Activated T-helper 2 cell treated with anti-CD3 and anti-CD28 coated beads, Interferon-gamma antibody, Interleukin-2, Interleukin-4, amounts not matched to agents 10 μg/mL and 5 μg/mL and 100 μg/mL, durations not matched to agents 14 hours and 24 hours and 36 hours (primary cell): ENCODE measurements at places on chromosomes 6 and 20. TPM values are rescaled to one million over a fixed set of nuclear protein-coding genes. Genes with fewer than 3 reads are reported as not detected.

DNA sequence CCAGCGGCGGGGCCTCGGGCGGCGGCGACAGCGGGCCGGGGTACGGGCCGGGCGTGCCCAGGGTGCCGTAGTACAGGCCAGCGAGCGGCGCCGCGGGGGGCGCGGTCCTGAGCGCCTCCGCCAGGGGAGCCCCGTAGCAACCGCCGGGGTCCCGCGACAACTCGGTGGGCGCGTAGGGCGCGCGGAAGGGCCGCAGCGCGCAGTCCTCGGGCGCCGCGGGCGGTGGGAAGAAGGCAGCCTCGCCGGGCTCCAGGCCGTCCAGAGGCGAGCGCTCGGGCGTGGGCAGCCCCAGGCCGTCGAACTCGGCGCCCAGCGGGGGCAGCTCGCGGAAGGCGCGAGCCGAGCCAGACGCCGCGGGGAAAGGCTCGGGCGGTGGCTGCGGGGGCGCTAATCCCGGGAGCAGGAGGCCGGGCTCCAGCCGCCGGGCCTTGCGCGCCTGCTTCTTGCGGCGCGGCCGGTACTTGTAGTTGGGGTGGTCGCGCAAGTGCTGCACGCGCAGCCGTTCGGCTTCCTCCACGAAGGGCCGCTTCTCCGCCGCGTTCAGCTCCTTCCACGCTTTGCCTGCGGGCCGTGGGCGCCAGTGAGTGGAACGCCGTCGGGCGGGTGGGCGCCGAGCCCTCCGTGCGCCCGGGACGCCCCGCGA is 916 bp downstream of the SOX18 start:
- H3K36me3 ChIP-seq = no peaks in the 10 kb centered on the region
- no peak for DNase-seq
- no peak overlapping the region for H3K4me3 ChIP-seq
- no peak overlapping the region for H3K27ac ChIP-seq
- no peaks in the 10 kb centered on the region for H3K4me1 ChIP-seq
- H3K27me3 ChIP-seq = peaks cover 28% of the 10 kb centered on the region

GRCh38 chr6:100096936-100097335 is 102.9 kb upstream of the MCHR2 start:
- peaks cover 10% of the 10 kb centered on the region for H3K27me3 ChIP-seq
- no peaks in the 10 kb centered on the region for H3K36me3 ChIP-seq
- DNase-seq = no peak
- H3K27ac ChIP-seq = no peak overlapping the region
- no peak overlapping the region for H3K4me3 ChIP-seq
- H3K4me1 ChIP-seq = no peaks in the 10 kb centered on the region

DNA sequence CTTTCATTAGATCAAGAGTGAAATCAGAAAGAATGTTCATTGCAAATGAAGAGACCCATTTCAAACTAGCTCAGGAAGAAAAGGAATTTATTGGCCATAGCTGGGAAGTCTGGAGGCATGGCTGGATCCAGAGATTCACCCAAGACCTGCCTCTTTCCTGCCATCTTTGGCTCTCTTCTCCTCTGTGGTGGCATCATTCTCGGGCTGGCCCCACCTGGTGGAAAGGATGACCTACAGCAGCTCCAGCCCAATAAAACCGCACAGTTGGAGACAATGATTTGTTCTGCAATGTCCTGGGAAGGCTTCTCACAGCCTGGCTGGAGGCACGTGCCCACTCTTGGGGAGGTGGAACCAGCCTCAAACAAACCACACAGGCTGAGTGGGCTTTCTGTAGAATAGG is 18.1 kb upstream of the FERMT1 start:
- H3K27ac ChIP-seq = no peak overlapping the region
- no peaks in the 10 kb centered on the region for H3K36me3 ChIP-seq
- H3K4me1 ChIP-seq = peaks cover 2% of the 10 kb centered on the region
- H3K4me3 ChIP-seq = no peak overlapping the region
- no peak for DNase-seq
- H3K27me3 ChIP-seq = no peaks in the 10 kb centered on the region

GRCh38 chr6:159980474-159980873 is 11.6 kb downstream of the IGF2R start:
- peaks cover 83% of the 10 kb centered on the region for H3K4me1 ChIP-seq
- H3K27ac ChIP-seq = peak overlapping the region; percentile 96
- peaks cover 10% of the 10 kb centered on the region for H3K36me3 ChIP-seq
- H3K4me3 ChIP-seq = no peak overlapping the region

The RIMS1 gene
- not detected in 2 replicates for total RNA-seq

DNA sequence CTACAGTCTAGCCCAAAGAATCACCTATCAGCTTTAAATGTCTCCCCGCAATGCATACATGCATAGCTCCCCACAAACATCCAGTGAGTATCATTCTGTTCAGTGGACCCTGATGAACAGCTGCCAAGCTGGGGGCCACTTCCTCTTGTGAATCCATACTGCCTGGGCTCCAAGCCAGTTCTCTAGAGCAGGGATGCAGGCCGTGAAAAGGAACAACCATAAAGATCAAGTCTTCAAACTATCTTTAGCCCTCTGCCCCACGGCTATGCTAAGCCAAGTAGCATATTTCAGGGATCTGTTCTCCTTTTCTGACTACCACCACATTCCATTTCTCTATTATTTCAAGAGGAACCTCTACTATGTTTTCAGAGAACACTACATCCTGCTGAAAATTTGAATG is 191.7 kb upstream of the BTBD3 start:
- H3K4me3 ChIP-seq = no peak overlapping the region
- H3K27ac ChIP-seq = no peak overlapping the region
- H3K27me3 ChIP-seq = no peaks in the 10 kb centered on the region
- no peak for DNase-seq

The CRIP3 gene
- total RNA-seq = 0.34 and 0.75 TPM in 2 replicates

The MTFR2 gene
- 18.4 and 20.8 TPM in 2 replicates for total RNA-seq

The TINAG gene
- not detected in 2 replicates for total RNA-seq

The LY6G6C gene
- total RNA-seq = not detected in 2 replicates

DNA sequence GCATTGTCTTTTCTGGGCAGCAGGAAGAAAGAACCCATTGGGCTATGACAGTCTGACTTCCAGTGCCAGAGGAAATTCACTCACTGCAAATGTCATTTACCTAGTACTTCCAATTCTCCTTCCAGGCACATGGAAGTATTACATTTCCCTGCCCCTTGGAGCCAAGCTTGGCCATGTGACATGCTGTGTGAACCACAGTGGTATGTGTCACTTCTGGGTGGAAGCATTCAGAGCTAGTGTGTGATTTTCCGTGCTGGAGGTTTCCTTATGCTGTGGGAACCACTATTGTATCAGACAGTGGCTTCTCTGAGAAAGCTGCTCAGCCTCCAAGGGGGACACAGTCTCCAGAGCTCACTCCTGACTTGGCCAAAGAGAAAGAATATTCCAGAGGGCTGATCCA is 387.6 kb downstream of the CDC5L start:
- DNase-seq = no peak
- no peak overlapping the region for H3K4me3 ChIP-seq
- no peaks in the 10 kb centered on the region for H3K36me3 ChIP-seq
- H3K4me1 ChIP-seq = peaks cover 7% of the 10 kb centered on the region
- no peak overlapping the region for H3K27ac ChIP-seq
- peaks cover 4% of the 10 kb centered on the region for H3K27me3 ChIP-seq

The ZBTB46 gene
- 1.1 and 1.9 TPM in 2 replicates for total RNA-seq

GRCh38 chr6:54515013-54515412 is 206.8 kb downstream of the TINAG start:
- no peak overlapping the region for H3K4me3 ChIP-seq

DNA sequence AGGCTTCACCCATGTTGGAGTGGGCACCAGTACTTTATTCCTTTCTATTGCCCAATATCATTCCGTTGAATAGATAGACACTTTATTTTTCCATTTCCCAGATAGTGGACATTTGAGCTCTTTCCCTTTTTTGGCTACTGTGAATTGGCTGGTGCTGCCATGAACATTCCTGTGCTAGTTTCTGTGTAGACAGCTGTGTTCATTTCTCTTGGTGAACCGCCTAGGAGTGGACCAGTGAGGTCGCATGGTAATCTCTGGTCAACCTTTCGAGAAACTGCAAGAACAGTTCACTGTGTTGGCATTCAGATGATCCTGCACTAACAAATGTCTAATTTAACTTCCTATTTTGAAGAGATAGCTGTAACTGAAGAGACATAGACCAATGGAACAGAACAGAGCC is 58.6 kb downstream of the RAMACL start:
- DNase-seq = no peak
- H3K27me3 ChIP-seq = no peaks in the 10 kb centered on the region
- H3K36me3 ChIP-seq = no peaks in the 10 kb centered on the region

DNA sequence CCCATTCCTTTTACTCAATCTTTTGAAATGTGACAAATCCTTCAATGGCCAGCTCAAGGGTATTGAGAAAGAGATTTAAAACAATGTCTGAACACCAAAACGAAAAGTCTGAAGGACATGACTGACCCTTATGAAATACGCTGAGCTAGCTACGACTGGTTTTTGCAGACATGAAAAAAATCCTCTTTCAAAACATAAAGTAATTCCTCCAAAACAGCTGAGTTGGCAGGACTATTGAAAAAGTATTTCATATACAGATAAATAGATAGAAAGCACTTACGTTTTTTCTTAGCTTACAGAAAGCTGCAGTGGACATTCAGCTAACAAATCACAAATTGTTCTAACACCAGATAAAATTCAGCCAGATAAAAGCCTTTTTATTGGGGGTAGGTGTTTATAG is 702.7 kb upstream of the AGPAT4 start:
- no peaks in the 10 kb centered on the region for H3K4me1 ChIP-seq
- no peaks in the 10 kb centered on the region for H3K27me3 ChIP-seq
- H3K27ac ChIP-seq = no peak overlapping the region
- H3K36me3 ChIP-seq = no peaks in the 10 kb centered on the region
- no peak for DNase-seq

DNA sequence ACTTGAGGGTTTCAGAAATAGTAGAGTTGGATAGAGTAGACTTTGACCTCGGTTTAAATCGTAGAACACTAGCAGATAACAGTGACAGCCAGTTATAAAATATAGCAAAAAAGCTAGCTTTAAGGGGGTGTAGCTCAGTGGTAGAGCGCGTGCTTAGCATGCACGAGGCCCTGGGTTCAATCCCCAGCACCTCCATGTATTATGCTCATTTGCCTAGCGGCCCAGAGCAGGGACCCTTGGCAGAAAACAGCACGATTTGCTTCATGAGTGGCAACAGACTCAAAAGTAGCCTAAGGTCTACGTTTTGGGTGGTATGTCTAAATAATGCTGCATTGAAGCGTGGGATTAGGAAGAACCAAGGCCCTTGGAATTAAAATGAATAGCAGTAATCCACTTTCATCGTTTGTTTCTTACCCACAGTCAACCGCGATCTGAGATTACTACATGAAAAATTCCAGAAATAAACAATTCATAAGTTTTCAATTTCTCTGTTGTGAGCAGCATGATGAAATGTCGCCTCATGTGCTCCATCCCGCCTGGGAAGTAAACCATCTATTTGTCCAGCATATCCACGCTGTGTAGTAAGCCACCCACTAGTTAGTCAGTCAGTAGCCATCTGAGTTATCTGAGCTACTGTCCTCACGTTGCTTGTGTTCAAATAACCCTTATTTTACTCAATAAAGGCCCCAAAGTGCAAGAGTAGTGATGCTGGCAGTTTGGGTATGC is 184.9 kb downstream of the GPX5 start:
- H3K4me3 ChIP-seq = peak overlapping the region; percentile 74
- H3K36me3 ChIP-seq = no peaks in the 10 kb centered on the region
- DNase-seq = no peak
- peaks cover 11% of the 10 kb centered on the region for H3K4me1 ChIP-seq
- no peak overlapping the region for H3K27ac ChIP-seq
- peaks cover 36% of the 10 kb centered on the region for H3K27me3 ChIP-seq

The PGC gene
- total RNA-seq = not detected in 2 replicates

The AKAP12 gene
- 15.6 and 17.2 TPM in 2 replicates for total RNA-seq

The SPEF1 gene
- not detected in 2 replicates for total RNA-seq

The HSPA12B gene
- total RNA-seq = 0.05 TPM in 1 of 2 replicates, not detected in the other

The OR2H1 gene
- not detected in 2 replicates for total RNA-seq

DNA sequence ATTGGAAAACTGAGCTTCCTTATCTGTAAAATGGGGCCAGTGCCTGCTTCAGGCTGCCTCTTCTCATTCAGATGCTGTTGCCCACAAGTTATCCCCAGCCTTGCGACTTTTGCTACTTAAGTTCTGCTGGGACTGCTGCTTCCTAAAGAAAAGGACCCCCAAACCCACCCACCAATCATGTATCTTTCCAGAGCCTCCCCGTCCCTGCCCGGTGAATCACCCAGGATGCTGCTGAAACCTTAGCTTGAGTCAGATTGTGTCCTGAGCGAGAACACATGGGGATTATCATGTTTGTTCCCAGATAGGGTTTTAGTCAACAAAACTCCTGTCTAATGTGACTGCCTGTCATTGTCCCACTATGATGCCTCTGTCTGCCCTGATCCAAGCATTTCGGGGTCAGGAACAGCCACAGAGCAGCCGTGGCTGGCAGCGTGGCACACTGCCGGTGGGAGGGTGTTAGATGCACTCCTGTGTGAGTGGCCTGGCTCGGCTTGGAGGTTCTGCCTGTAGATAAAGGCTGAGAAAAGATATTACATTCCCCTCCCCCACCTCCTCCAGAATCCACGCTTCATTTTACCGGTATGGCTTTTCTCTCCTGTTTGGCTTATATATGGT is 79.9 kb downstream of the TOX2 start:
- H3K36me3 ChIP-seq = no peaks in the 10 kb centered on the region
- peaks cover 5% of the 10 kb centered on the region for H3K4me1 ChIP-seq
- H3K27me3 ChIP-seq = peaks cover 27% of the 10 kb centered on the region
- no peak overlapping the region for H3K4me3 ChIP-seq
- H3K27ac ChIP-seq = no peak overlapping the region

The EYA2 gene
- total RNA-seq = not detected in 2 replicates
